ENCODE measurements at places on chromosomes 5 and 9. TPM values are rescaled to one million over a fixed set of nuclear protein-coding genes. Genes with fewer than 3 reads are reported as not detected.

FST gene
- total RNA-seq: 7.1 TPM

DMRT3 gene
- not detected for total RNA-seq

FCN2 gene
- total RNA-seq: not detected

CDH10 gene
- 0.18 TPM for total RNA-seq

OMD gene
- total RNA-seq: not detected

TLR4 gene
- 0.18 TPM for total RNA-seq

BHMT2 gene
- not detected for total RNA-seq

SPINK13 gene
- not detected for total RNA-seq

PCDHGC4 gene
- total RNA-seq: 0.05 TPM

GRIN1 gene
- 0.22 TPM for total RNA-seq

C5 gene
- total RNA-seq: 12.9 TPM

EQTN gene
- not detected for total RNA-seq

GABRP gene
- total RNA-seq: not detected

LCN12 gene
- total RNA-seq: 1.5 TPM

TAF1L gene
- total RNA-seq: not detected

ABCA1 gene
- 4.5 TPM for total RNA-seq

SAXO1 gene
- total RNA-seq: not detected

FGF1 gene
- total RNA-seq: 0.32 TPM

ANKRD34B gene
- total RNA-seq: 0.18 TPM

Data from A549 treated with CORT108297 at 1 μM for 4 hours (cell line).